ENCODE measurements at places on chromosomes 13 and 19.

DNA sequence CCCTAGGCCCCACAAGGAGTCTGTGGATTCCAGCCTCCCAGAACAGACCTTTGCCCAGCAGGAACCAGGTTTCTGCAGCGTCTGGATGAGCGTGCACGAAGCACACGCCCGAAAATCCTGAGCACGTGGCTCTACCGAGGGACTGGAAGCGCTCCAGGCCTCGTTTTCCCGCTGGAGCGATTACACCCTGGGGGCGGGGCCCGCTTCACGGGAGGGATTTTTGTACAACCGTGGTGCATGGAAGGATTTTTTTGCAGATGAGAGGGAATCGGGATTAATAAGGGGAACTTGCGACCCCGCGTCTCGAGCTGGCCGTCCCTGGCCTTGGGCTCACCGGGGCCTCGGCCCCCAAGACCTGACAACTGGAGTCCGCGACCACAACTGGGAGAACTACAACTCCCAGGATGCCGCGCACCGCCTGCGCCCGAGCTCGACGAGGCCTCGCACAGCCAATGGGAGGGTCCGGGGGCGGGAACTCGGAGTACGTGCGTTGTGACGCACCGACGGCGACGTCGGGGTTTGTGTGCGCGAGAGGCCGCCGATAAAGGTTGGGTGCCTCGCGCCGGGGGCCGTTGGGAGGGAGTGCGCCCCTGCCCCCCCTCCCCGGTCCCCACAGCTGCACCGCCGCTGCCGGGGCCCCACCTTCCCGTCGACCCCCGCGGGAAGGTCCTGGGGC lies at the start of gene ZNF628:
Gene ZNF628 (plus strand): TSS at position 518 of the 676 bp plus-strand sequence. CDS start 3,294 bp downstream, outside the sequence.
- DNase-seq, result peak; percentile 99

- no peak for DNase-seq
These were observed 6.4 kb upstream of the PEAK3 start for GRCh38 chr19:2288338-2288817.

GRCh38 chr19:8569066-8569771 lies 8.0 kb downstream of the MYO1F start:
- peak; percentile 69 for DNase-seq

DNA sequence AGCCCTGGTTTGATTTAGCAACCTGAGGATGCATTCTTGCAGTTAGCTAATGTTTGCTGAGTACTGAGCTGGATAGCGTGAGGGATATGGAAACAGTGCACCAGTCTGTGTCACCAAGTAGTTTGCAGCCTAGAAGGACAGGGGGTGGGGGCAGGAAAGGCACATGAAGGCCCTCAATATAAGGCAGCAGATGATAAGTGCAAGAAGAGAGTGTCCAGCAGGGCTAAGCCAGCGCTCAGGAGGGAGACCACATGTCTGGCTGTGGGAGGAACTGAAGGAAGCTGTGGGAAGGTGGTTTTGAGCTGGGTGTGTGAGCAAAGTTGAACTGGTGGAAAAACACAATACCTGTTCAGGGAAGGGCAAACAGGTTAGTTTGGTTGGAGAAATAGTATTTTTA lies 1.7 kb downstream of the CXCL17 start:
- DNase-seq, result peak; percentile 15

DNA sequence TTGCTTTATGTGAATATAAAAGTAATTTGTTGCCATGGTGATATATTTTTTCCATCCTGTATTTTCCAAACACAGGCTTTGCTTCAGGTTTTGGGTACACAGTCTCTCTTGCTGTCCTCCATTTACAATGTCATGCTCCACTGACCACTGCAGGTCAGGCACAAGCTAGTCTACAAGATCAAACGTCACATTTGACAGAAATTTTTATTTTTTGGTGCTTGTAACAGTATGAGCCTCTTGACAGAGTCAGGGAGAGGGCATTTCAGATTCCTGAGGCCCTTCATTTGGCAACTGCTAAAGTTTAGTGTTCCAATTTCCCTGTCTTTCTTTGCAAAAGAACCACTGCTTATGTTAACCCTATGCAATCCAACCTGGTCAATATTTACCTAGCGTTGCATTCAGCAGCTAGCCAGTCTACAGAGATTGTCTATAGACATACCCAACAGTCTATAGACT lies 175.0 kb downstream of the RFC3 start:
- DNase-seq, result no peak

- DNase-seq, result no peak
These were observed 731 bp downstream of the MAG start for GRCh38 chr19:35292421-35293362.

DNA sequence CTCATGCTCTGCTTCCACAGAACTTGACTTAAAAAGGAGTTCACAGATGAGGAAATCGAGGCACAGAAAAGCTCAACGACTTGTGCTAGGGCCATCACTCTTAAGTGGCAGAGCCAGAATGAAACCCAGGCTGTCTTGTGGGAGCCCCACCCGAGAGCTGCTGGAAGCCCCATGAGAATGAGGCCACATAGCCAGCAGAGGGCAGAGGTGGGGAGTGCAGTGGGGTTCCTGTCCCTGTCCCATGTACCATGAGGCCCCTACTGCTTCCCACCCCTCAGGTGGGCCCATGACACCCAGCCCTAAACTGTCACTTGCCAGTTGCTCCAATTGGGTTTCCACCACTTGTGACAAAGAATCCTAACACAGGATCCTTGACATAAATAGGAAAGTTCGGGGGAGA lies 175.9 kb downstream of the IRS2 start:
- DNase-seq, result peak; percentile 14

DNA sequence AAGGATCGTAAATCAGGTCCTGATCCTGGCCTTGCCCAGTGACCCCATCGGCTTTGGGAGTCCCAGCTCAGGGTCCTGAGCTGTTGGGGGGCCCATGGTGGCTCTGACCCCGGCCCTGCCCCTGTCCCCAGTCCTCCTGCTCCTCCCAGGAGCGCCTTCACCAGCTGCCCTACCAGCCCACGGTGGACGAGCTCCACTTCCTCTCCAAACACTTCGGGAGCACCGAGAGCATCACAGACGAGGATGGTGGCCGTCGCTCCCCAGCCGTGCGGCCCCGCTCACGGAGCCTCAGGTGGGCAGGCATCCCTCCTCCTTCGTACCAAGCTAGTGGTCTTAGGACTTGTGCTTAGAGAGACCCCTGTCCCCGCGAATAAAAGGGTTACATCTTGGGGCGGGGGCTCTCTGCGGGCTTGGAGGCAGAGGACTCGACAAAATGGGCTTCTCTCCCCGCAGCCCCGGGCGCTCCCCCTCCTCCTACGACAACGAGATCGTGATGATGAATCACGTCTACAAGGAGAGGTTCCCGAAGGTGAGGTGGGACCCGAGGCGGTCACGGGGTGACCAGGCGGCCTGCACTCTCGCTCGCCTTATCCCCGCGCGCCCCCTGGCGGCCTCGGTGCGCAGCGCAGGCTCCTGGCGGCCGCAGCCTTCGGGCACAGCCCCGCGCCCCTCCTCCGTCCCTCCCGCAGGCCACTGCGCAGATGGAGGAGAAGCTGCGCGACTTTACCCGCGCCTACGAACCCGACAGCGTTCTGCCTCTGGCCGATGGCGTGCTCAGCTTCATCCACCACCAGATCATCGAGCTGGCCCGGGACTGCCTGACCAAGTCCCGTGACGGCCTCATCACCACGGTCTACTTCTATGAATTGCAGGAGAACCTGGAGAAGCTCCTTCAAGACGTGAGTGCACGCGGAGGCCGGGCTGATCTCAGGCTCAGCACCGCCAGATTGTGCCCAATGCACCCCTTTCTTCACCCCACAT lies 9.1 kb downstream of the MAST1 start:
- peak; percentile 88 for DNase-seq

- no peak for DNase-seq
These were observed 13.0 kb upstream of the MYH14 start for GRCh38 chr19:50190439-50190891.

- no peak for DNase-seq
These were observed 311.3 kb downstream of the KLF5 start for GRCh38 chr13:73370066-73370465.

DNA sequence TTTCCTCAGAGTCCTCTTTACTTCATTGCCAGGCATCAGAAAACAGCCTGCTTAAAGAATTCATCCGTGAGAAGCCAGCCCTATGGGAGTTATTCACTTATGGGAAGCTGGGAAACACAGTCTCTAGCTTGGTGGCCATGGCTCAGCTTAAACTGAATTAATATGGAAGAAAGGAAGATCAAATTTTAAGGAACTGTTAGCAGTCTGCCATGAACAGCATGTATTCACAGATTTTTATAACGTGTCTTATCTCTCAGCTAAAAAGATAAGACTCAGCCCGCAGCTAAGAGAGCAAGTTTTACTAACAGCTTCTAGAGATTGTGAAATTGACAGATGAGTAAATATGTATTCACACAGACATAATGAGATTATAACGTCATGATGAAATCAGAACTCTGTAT lies 253.7 kb upstream of the RXFP2 start:
- DNase-seq, result no peak

DNA sequence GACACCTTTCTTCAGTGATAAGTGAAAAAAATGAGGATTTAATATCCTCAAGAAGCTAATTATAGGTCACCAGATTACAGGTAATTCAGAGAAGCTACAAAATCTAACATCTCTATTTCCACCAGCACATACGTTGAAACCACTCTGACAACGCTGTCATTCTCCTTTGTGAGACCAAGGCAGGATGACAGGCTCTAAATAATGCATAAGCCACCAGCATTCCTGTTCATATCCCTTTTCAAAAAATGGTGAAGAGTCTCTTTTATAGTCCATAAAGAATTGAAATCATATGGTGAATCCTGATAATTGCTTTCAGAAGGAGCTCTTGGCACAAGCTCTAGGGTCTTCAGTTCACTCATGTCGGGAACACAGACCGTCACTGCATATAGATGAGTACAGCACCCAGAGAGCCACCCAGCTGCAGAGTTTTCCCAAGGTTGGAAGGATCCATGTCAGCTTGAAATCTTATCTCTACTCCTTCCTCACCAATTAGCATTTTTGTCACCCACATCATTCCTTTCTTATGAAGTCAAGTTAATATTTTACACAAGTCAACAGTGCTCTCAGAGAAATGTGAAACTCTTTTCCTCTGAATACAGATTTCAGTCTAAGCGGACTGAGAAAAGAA lies 431.4 kb downstream of the TBC1D4 start:
- no peak for DNase-seq

DNA sequence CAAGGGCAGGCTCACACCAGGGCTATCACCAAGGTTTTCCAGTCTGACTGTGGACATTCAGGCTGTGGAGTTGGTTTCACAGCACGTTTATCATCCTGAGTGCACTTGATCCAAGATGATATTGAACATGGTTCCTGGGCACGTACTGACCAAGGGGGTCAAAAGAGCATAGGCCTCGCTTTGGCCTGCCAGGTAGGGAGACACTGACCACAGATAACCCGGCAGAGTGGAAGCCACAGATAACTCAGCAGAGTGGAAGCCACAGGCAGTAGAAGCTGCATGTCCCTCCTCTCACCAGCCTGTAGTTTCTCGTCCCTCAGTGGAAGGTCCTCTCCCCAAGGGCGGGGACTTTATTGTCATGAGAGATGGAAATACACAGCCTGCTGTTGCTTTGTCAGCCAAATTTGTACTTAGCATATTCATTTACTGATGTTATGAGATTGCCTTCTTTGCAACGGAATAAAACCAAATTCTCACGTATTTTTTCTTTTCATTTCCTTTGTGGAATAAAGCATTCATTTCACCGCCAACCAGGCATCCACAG lies 8.8 kb upstream of the KRTDAP start:
- no peak for DNase-seq

- no peak for DNase-seq
These were observed 18.3 kb downstream of the ZNF77 start for GRCh38 chr19:2926341-2927031.

GRCh38 chr13:74662905-74663304 lies 528.7 kb upstream of the KLF12 start:
- DNase-seq, result no peak
